ENCODE measurements at places on chromosomes 2 and 18. TPM values are rescaled to one million over a fixed set of nuclear protein-coding genes. Genes with fewer than 3 reads are reported as not detected.

HOXD9 gene
- not detected for total RNA-seq

NAT8 gene
- not detected for total RNA-seq

CPLX4 gene
- total RNA-seq, result not detected

IL37 gene
- total RNA-seq, result not detected

DNA sequence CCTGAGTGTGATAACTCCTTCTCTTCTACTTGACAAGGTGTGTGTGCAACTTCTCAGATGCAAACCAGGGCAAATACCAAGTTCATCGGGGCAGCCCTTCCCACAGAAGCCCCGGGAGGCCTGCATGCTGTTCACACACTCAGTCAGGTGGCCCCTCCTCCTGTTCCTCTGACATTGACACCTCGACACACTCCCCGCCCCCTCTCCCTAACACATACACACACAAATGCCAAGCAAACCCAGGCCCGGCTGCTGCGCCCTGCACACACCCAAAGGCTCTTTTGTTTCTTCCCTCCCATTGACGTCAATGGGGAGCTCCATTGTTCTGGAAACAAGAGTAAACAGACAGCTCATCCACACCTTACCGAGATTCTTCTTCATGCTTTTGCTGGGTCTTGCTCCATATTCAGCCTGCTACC is 1.7 kb upstream of the PER2 start:
- H3K36me3 ChIP-seq, result no peaks in the 10 kb centered on the region
- 0 out of 2 replicates have a peak overlapping the region, but pooled peaks have one; percentile 15 for H3K27ac ChIP-seq
- peak; percentile 55 for DNase-seq
- peaks cover 5% of the 10 kb centered on the region for H3K27me3 ChIP-seq
- peak overlapping the region; percentile 79 for H3K4me3 ChIP-seq
- H3K4me1 ChIP-seq, result peaks cover 23% of the 10 kb centered on the region

DNA sequence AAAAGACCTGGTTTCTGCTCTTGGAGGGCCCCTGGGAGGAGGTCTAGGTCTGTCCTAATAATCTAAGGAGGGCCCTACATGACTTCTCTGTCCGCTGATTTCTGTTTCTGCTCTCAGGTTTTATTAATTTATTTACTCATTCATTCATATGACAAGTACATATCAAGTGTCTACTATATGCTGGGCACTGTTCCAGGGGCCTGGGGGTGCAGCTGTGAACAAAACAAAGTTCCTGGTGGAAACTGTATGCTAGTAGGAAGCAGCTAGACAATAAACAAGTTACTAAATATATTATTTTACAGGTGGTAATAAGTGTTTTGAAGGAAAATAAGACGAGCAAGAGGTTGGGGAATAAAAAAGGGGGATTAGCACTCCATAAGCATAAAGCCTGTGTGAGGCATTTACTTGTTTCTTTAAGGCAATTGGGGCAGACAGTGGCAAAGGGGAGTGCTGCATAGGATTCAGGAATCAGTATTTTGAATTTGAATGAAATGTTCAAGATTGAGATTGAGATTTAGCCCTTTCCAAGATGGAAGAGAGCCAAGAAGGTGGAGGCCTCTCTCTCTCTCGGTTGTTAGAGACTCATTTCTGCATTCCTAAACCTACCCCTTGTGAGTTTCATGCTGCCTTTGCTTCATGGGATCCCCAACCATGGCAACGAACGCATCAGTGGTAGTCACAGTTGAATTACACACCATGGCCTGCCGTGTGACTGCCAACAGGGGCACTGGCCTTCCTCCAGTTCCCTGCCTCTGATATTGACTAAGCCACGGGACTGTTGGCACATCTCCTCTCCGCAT is 28.3 kb downstream of the DRC1 start:
- no peak for DNase-seq
- no peak overlapping the region for H3K27ac ChIP-seq
- no peaks in the 10 kb centered on the region for H3K36me3 ChIP-seq
- no peaks in the 10 kb centered on the region for H3K27me3 ChIP-seq
- no peaks in the 10 kb centered on the region for H3K4me1 ChIP-seq

- DNase-seq, result peak; percentile 77
- H3K36me3 ChIP-seq, result peaks cover 38% of the 10 kb centered on the region
- H3K4me3 ChIP-seq, result peak within 1 kb of the TSS; percentile 88
- H3K27me3 ChIP-seq, result no peaks in the 10 kb centered on the region
Measured at GRCh38 chr18:657311-658000, at the start of gene TYMS. TSS of gene TYMS (plus strand) at chr18:657653. CDS start at chr18:657743, 90 bp downstream.

- no peak overlapping the region for H3K4me3 ChIP-seq
- H3K27ac ChIP-seq, result peak overlapping the region; percentile 51
- H3K36me3 ChIP-seq, result no peaks in the 10 kb centered on the region
Measured at GRCh38 chr2:128489526-128490273, 171.0 kb upstream of the HS6ST1 start.

DNA sequence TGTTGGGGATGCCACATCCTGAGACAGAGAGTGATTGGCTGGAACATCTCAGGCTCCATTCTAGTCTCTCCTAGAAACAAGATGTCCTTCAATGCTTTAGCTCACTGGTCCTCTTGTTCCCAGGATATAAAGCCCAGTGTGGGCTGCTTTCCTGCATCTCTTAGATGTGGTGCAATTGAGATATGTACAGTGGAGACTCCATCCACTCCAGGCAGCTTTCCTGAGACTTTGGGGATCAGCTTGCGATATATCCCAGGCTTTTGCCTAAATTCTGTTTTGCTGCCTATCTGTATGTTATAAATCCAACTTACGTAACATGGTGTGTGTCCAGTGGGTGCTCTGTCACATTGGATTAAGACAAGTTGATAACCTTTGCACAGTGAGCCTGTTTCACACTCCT is 264.9 kb downstream of the SUCLG1 start:
- no peaks in the 10 kb centered on the region for H3K27me3 ChIP-seq
- 0 out of 2 replicates have a peak, but pooled peaks cover under 1% of the 10 kb centered on the region for H3K36me3 ChIP-seq
- no peak overlapping the region for H3K4me3 ChIP-seq
- DNase-seq, result no peak

GRCh38 chr18:35998967-35999366 is 26.5 kb downstream of the RMP24 start:
- no peak overlapping the region for H3K4me3 ChIP-seq
- DNase-seq, result no peak
- 0 out of 2 replicates have a peak, but pooled peaks cover 4% of the 10 kb centered on the region for H3K36me3 ChIP-seq
- H3K4me1 ChIP-seq, result no peaks in the 10 kb centered on the region
- H3K27me3 ChIP-seq, result no peaks in the 10 kb centered on the region
- H3K27ac ChIP-seq, result no peak overlapping the region

DNA sequence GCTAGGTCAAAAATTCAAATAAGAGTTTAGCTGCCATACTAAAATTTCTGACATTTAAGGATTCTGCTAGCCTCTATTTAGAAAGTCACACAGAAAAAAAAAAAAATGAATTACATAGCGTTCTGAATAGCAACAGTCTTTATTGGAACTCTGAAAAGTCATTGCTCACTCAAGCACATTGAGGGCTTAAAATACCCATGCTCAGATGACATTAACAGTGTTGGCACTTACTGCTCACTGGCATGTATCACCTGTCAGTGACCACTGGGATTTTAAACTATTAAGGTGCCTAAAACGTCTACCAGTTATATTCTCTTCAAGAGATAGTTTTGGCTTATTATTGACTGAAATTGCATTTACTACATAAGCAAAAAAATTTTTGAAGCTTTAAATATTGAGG is 468.0 kb upstream of the SPHKAP start:
- no peaks in the 10 kb centered on the region for H3K27me3 ChIP-seq
- no peak overlapping the region for H3K27ac ChIP-seq
- no peaks in the 10 kb centered on the region for H3K36me3 ChIP-seq
- no peak for DNase-seq
- 0 out of 2 replicates have a peak, but pooled peaks cover 4% of the 10 kb centered on the region for H3K4me1 ChIP-seq

GRCh38 chr2:128374711-128375413 is 56.2 kb upstream of the HS6ST1 start:
- peak; percentile 3 for DNase-seq
- H3K36me3 ChIP-seq, result no peaks in the 10 kb centered on the region
- peaks cover 3% of the 10 kb centered on the region for H3K27me3 ChIP-seq
- H3K27ac ChIP-seq, result no peak overlapping the region
- peaks cover 17% of the 10 kb centered on the region for H3K4me1 ChIP-seq
